Fibroblast of mammary gland (primary cell): ENCODE measurements at places on chromosomes 7 and 10.
A peak's percentile ranks its signal among the peaks of the same experiment; 100 is the strongest.

DNA sequence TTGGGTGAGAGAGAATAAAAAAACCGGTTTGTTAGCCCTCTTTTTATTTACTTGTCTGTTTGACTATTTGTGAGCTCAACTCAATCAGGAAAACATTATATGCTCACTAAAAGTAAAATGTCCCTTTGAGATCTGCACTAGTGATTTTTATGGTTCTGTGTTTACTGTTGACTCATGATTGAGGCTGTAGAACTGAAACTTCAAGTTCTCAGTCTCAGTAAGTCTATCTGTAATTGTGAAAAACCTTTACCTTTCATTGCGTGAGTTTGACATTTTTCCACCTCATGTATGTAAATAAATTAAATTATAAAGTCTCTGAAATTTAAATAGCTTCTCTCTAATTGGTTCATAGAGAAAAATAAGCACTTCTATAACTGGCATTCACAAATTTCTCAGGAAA lies 17.0 kb upstream of the CASD1 start:
- no peak for DNase-seq

- no peak for DNase-seq
Measured at GRCh38 chr7:48426331-48426965, 255.2 kb downstream of the ABCA13 start.

GRCh38 chr7:65953001-65953720 lies 28.9 kb downstream of the GUSB start:
- DNase-seq, result no peak

GRCh38 chr10:5014936-5015335 lies 11.3 kb upstream of the AKR1C2 start:
- DNase-seq, result peak; percentile 40

DNA sequence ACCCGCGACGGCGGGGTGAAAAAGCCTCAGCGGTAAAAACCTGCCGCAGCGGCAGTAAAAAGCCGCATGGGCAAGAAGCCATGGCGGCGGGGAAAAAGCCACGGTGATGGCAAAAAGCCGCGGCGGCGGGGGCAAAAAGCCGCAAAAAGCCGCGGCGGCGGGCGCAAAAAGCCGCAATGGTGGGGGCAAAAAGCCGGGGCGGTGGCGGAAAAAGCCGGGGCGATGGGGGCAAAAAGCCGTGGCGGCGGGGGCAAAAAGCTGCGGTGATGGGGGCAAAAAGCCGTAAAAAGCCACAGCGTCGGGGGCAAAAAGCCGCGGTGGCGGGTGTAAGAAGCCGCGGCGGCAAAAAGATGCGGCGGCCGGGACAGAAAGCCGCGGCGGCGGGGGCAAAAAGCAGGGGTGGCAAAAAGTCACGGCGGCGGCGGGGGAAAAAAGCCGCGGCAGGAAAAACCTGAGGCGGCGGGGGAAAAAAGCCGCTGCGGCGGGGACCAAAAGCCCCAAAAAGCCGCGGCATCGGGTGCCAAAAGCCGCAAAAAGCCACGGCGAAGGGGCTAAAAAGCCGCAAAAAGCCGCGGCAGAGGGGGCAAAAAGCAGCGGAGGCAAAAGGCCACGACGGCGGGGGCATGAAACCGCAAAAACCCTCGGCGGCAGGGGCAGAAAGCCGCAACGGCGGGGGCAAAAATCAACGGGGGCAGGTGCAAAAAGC lies 488.5 kb downstream of the ZNF33B start:
- DNase-seq, result no peak

- DNase-seq, result peak; percentile 88
Measured at GRCh38 chr10:98374217-98374985, 40.6 kb downstream of the PYROXD2 start.

- DNase-seq, result no peak
Measured at GRCh38 chr10:64658528-64658927, 1137.3 kb downstream of the REEP3 start.

DNA sequence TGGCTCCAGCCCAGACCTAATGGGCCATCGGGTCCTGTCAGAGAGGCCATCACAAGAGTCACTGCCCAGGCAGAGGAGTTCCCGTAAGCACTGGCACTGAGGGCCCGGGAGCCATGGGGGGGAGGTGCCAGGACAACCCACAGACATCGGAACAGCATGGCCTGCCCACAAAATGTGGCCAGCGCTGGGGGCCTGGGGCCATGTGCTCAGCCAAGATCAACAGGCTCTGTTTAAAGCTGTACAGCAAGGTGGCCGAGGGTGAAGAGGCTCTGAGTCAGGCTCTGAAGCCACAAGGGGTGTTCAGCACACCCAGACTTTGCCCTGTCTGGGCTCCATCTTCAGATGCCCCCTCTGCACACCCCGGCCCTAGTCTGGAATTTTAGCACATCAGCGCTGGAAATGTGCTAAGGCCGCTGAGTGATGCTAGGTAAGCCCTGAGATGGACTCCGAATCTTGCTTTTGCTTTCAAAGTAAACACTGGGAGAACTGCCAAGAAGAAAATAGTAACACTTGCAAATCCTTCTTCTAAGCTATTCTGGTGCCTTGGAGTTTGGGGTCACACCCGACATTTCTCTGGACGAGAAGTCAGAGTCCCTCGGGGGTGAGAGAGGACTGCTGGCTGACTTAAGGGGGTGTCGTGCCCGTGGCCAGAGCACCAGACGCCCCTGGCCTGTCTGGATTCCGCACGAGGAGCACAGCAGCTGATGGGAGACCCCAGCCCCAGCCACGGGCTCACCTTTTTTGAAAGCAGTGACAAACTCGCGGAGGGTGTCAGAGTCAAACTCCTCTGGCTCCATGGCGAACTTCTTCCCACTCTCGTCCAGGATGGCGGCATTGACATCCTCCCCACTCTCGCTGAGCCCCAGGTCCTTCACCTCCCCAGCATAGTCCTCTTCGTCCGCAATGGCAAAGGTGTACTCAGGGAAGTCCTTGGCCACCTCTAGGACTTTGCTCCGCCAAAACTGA lies 23.6 kb downstream of the PDIA4 start:
- DNase-seq, result no peak

DNA sequence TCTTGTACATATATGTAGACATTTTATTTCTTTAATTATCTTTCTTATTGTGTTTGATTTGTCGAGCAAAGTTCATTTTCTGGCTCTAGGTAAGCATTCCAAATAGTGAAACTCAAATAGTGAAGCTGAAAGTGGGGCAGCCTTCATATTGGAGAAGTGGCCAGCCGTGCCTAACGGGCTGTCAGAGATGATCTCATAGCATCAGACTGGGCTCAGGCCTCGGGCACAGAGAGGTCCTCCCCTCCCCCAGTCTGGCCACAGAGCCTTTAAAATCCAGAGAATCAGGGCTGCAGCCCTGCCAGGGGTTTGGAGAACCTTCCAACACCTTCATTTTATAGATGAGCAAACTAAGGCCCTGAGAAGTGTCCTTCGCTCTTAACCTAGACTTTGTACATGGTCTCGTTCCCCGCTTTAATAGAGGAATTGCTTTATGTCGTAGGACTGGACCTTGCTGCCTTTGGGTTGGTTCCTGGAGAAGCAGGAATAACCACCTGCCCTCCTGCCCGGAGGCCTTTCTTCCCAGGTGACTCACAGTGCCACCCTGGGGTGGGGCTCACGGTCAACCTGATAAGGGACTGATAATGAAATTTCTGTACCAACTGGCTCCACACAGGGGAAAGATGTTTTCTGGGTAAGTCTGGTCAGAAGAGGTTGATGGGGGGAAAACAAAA lies 7.3 kb downstream of the TSPAN15 start:
- no peak for DNase-seq

- peak; percentile 18 for DNase-seq
Measured at GRCh38 chr7:115635376-115635775, 395.2 kb downstream of the TFEC start.

DNA sequence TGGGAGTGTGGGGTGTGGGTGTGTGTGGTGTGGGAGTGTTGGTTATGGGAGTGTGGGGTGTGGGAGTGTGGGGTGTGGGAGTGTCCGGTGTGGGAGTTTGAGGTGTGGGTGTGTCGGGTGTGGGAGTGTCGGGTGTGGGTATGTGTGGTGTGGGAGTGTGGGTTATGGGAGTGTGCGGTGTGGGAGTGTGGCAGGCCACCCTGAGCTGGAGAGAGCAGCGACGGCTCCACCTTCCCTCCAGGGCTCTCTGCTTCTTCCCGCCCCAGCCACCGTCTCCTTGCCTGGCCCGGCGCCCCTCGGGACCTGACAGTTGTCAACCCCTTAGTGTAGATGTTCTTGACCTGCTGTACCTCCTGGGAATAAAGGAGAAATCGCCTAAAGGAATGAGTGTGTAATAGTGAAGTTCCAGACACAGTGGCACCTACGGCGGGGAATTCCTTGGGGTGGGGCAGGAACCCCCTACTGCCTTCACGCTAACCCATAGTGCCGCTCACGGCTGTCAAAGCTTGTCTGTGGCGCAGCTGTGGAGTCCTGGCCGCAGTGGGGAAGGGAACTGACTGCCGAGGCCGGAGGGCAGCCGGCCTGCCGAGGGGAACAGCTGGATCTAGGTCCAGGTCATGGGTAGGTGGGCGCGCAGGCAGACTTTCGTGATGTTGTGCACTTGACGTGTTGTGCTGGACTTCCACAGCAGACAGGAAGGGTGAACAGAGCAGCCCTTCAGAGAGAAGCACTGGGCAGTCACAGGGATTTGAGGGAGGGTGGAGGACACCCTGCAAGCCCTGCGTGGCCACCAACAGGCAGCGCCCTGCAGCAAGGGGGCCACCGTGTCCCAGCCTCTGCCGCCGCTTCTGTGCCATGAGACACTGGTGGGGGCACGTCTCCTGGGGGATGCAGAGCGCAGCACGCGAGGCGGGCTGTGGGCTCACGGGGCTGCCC lies 49.0 kb upstream of the EN2 start:
- no peak for DNase-seq

- DNase-seq, result peak; percentile 10
Measured at GRCh38 chr7:29091715-29092114, 54.6 kb downstream of the CPVL start.

DNA sequence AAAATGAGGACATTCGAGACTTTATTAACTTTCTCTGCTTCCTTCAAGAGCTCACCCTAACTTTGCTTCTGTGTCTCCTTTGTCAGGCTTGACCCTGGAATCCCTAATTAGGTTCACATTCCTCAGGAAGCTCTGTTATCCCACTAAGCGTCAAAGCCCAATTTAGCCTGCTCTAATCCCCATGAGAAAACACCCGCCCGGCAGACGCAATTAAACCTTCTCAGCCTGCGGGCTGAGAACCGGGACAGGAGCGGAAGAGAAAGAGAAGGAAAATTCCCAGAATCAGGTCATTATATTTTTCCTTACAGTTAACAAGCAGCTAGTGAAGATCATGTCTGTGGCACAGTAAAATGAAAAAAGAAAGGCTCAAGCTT lies 93.0 kb downstream of the TNS3 start:
- no peak for DNase-seq

- no peak for DNase-seq
Measured at GRCh38 chr7:155603205-155603857, 41.1 kb upstream of the RBM33 start.
